ENCODE measurements at places on chromosomes 7 and 10.

DNA sequence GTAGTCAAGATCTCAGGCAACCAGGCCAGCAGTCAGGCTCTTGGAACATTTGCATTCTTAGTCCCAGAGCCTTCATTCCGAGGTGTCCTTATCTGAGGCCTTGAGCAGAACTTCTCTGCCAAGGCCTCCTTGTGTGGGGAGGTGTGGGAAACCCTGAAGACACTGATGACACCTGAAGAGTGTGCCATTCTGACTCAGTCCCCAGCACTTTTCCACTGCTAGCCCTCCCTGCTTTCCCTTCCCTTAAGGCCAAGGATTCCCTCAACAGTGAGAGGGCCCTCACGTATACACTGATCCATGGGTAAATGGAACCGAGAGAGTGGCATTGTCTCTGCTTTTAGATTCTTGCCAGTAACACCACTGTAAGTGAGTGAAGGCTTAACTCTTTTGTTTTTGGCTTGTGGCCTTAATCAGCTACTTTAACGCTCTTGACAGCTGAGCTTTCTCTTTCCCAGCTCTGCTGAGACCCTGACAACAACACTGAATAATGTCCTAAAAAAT, 30.3 kb downstream of the TRDMT1 start:
- DNase-seq = no peak

- no peak for DNase-seq
Measured at GRCh38 chr7:29397398-29397797, 166.2 kb upstream of the PRR15 start.

DNA sequence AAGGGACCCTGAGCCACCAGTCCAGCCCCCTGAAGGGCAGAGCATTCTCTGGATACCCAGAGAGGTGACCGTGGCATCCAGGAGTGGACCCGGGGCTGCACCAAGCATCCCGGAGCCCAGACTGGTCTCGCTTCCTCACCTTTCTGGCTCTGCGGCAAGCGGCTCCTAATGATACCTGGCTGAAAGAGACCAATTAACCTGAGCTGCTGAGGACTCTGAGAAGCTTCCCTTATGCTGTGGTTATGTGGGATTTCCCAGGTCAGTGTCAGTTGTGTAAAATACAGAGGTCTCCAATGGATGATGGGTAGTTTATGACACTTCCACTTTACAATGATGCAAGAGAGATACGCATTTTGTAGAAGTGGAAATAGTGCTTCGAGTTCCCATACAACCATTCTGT, 51.5 kb downstream of the PFKFB3 start:
- no peak for DNase-seq

DNA sequence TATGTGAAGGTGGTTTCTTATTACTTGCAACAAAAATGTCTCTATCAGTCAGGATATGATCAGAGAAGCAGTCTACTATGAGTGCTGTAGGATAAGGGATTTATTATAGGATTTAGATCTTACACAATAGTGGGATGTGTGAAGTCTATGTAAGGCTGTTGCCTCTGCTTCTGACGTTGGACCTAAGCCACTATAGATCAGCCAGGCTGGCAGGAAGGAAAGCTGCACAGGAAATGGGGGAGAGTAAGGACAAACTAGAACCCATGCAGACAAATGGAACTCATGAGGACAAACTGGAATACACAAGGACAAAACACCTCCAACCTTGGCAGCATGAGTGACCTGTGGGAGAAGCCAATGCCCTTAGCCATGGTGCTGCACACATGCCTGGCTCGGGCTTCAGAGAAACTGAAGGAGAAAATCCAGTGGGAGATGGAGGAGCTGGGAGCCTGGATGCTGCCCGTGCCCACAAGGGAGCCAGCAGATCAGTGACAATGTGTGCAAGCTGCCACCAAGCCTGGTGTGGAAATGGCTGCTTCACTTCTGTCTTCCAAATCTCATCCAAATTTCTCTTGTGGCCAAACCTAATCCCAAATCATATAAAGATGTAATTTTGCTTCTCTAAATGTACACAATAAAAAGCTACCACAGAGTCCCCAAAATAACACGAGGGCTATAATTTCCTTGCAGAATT, 147.0 kb upstream of the PCGF5 start:
- no peak for DNase-seq

DNA sequence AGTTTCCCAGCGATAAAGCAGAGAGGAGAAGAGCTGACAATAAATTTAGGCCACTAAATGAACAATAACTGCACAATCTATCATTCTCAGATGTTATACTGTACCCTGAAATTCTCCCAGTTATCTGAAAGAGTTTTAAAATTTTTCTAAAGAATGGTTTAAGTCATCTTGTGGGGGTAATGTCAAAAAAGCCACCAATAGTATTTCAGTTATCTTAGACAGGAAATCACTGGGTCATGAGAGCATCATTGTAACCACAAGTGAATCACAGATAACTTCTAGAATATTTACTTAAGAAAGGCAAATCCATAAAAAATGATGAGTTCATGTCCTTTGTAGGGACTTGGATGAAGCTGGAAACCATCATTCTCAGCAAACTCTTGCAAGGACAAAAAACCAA, 147.1 kb downstream of the DNAJB9 start:
- DNase-seq = no peak

DNA sequence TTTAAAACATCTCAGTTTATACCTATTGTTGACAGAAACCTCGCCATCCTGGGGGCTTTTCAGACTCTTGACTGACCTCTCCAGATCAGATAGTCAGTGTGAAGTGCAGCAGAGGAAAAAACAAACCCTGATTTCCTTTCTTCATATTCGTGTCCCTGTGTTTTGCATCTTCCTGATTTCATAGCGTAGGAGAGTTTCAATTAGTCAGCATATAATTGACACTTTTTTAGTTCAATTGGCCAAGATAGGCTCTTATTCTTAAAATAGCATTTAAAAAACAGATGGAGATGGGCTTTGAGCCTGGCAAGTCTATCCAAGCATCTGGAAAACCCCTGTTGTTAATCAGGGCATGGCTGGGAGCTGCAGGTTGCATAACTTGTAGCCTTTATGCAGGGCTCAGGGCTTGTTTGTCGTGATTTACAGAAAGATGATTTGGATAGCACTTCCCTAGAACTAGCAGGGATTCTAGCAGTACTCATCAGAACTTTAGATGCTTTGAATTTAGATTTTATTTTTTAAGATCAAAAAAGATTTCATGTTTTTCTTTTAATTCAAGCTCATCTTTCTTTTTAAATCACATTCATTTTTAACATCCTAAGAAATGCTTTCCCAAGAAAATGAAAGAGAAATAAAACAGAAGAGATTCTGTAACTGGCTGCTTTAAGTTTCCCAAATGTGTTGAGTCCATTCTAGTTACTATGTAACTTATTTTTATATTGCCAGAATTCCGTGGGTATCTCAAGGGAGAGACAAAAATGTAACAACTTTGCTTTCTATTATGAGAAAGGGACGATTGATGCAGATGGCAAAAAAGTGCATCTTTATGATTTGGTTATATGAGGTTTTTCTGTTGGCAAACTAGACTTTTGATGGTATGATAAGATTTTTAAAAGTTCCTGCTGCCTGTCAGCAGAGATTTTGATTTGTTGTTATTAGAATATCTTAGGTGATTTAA, 270.8 kb upstream of the FZD8 start:
- DNase-seq = peak; percentile 7

DNA sequence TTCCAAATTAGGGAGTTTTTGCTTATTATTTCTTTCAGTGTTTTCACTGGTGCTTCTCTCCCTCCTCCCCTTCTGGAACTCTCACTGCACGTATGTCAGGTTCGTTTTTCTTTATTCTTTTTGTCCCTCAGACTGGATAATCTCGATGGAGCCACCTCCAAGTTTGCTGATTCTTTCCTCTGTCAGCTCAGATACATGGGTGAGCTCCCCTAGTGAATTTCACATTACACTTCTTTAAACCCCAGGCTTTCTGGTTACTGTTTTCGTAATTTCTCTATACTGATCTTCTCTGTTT, 20.8 kb upstream of the NCAPG2 start:
- DNase-seq = no peak

Data from HFFc6 (cell line).